Right cardiac atrium (tissue), 5 donors: ENCODE measurements at places on chromosomes 7 and 10. TPM values are rescaled to one million over a fixed set of nuclear protein-coding genes. Genes with fewer than 3 reads are reported as not detected.

SPDYE16 gene
- total RNA-seq, result not detected

LRRC18 gene
- not detected for total RNA-seq

NUTM2A gene
- 2.1 TPM for total RNA-seq

ANK3 gene
- 162 TPM for total RNA-seq

C10orf120 gene
- not detected for total RNA-seq

BEND7 gene
- 15.3 TPM for total RNA-seq

ACBD7 gene
- not detected for total RNA-seq

BICC1 gene
- total RNA-seq, result 15.9 TPM

RET gene
- 0.47 TPM for total RNA-seq

PNLIPRP2 gene
- total RNA-seq, result not detected

NODAL gene
- not detected for total RNA-seq

PDLIM1 gene
- 227 TPM for total RNA-seq

CALHM1 gene
- not detected for total RNA-seq

ASAH2 gene
- 1.9 TPM for total RNA-seq

DNA sequence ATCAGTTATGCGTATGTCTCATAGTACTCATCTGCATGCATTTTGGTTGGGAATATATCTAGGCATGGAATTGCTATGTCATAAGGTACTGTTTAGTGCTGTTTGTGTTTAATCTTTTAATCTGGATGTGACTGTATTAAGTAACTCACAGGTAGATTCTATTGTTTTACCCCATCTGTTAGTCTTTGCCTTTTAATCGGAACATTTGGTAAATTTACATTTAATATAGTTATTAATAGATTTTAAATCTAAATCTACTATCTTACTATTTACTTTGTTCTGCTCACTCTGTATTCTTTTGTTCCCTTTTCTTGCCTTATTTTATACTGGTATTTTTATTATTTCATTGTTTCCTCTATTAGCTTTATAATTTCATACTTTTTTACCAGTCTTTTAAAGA is 10.6 kb upstream of the ITGA8 start:
- DNase-seq, result no peak

- DNase-seq, result no peak
These were observed 125.1 kb downstream of the PLXNA4 start for GRCh38 chr7:132451161-132451560.

DNA sequence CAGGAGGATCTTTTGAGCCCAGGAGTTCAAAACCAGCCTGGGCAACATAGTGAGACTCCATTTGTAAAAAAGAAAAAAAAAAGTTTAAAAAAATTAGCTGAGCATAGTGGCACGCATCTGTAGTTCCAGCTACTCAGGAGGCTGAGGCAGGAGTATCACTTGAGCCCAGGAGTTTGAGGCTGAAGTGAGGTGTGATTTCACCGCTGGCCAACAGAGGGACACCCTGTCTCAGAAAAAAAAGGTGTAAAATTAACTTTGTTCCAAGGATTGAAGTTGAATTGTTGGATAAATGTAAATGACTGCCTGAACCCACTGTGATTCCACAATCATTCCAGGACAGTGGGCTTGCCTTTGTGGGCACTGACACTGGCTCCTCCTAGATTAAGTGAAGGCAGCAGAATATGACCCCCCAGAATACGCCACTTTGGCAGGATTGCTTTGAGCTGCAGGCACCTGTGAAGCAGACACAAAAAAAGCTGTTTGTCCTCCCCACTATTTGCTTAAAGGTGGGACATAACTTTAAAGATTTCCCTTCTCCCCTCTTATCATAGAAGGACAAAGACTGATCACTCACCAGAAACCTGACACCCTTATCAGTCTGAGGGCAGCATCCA is 57.2 kb upstream of the FOXI2 start:
- DNase-seq, result no peak

GRCh38 chr10:131477457-131478121 is 166.1 kb upstream of the TCERG1L start:
- no peak for DNase-seq

DNA sequence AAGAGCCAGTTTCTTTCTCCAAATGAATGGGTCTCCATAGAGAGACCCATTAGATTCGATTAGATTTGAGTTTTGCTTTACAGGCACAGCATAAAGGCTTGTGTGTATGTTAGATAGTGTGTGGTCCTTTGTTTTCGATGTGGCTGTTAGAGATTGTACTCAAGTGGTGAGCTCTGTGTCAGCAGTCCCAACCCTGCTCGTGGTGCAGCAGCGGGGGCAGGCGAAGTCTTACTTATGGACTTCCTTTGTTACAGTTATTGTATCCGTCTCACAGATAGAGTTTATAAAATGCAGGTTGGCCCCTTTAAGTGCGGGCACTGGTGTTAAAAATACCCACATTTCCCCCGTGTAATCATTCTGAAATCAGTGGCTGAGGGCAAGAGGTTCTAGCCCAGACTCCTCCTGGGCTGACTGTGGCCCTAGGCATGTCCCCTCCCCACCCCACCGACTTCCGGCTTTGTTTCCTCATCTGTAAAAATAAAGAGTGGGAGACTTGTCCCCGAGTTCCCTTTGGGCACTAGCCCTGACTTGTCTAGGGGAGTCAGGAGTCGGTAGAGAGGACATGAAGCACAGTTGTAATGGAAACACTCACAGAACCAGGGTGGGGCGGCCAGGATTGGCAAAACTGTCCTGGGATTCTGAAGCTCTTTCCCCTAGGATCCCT is 28.6 kb downstream of the MTURN start:
- DNase-seq, result peak; percentile 75

- no peak for DNase-seq
These were observed 101.1 kb downstream of the PKD1L1 start for GRCh38 chr7:47847207-47847606.

DNA sequence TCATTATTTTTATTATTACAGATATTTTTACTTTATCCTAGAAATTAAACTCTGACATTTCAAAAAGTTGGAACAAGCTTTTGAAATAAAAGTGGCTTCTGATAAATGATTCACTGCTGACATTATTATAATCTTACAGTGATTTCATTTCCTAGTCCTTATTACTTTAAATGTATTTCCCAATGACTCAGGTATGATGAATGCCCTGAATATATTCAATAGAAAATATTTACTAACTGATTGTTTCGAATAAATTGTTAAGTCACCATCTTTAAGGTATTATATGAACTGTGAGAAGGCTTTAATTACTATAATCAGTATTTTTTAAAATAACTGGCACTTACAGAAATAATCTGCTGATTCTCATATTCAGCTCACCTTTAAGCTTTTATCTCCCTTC is 21.6 kb downstream of the DKK1 start:
- no peak for DNase-seq

DNA sequence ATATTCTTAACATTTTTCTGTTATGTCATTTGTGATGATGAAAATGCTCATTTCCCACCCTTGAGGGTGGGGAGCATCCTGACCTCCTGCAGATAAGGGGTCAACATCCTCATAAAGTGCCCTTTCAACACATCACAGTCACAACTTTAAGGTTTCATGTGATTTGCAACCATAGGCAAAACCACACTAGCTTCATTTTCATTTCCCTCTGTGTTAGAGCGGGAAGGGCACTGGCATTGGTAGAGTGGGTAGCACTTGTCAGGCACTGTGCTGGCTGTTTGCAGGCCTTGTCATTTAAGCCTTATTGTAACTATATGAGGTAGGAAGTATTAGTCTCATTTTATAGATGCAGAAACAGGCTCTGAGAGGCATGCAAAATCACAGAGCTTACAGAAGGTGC is 39.8 kb downstream of the PSMC2 start:
- no peak for DNase-seq

- no peak for DNase-seq
These were observed 216.7 kb upstream of the NPVF start for GRCh38 chr7:25444991-25445390.

- DNase-seq, result peak; percentile 68
These were observed 154.8 kb downstream of the GRK5 start for GRCh38 chr10:119362122-119362521.

- peak; percentile 65 for DNase-seq
These were observed 58.4 kb downstream of the JCAD start for GRCh38 chr10:30000802-30001571.

DNA sequence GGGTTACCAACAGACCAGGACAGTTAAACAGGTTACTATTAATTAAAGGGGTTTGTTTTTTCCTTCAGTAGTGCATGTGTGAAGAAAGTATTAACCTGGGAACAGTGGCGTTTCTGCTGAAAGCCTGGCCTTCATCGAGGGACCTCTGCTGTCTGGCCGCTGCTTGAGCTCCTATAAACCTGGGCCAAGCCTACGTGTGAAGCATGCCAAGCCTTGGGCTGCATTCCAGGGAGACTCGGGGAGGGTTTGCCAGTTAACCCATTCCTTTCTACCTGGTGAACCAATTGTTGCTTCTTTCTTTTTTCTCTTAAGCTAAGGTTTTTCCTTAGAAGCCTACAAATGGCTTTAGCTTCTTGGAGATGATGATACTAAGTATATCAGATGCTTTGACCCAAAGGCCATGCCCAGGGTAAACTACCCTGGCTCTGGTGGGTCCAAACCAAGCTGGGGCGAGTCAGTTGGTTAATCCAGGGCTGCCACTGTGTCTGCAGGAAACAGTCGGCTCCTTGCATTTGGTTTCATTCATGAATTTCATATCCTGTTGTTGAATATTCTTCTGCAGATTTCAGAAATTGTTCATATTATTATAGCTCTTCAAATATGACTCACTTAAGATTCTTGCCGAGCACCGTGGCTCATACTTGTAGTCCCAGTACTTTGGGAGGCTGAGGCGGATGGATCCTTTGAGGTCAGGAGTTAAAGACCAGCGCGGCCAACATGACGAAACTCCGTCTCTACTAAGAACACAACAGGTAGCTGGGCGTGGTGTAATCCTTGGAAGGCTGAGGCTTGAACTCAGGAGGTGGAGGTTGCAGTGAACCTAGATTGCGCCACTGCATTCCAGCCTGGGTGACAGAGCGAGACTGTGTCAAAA is 23.8 kb downstream of the PFKP start:
- DNase-seq, result peak; percentile 75

DNA sequence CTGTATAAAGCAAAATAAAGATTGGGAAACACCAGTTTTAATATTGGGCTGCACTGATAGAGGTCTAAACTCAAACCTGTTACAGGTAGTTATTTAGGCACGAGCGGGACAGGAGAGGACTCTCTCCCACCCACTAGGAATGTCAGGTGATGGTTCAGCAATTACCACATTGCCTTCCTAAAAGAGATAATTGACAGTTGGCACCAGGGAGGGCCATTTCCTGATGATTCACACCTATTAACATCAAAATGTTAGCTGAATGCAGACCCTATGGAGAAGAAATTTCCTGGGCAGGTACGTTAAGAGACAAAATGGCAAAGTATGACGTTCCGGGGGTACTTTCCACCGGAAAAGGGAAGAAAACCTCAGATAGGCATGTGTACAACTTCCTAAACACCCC is 272.6 kb downstream of the SDHAF3 start:
- no peak for DNase-seq

- DNase-seq, result peak; percentile 77
These were observed 33.1 kb downstream of the LAMB1 start for GRCh38 chr7:107969856-107970255.

- no peak for DNase-seq
These were observed 120.0 kb downstream of the PDE1C start for GRCh38 chr7:31950091-31950755.

DNA sequence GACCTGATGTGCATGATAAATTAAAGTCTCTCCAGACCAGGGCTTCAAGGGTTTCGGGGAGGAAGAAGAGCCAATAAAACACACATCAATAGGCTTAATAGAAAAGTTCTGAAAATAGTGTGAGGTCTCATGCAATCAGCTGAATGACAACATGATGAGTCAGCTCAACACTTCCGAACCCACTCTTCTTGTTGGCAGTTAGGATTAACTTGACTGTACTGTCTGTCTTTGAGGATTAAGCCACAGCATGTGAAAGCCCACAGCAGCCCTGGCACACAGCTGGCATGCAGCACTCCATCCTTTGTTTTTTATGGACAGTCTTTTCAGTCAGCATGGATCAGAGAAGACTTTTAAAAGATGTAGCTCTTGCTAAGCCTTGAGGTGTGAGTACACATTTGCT is 526.9 kb upstream of the VSTM2A start:
- no peak for DNase-seq

GRCh38 chr10:123549761-123550454 is 116.2 kb upstream of the GPR26 start:
- no peak for DNase-seq

DNA sequence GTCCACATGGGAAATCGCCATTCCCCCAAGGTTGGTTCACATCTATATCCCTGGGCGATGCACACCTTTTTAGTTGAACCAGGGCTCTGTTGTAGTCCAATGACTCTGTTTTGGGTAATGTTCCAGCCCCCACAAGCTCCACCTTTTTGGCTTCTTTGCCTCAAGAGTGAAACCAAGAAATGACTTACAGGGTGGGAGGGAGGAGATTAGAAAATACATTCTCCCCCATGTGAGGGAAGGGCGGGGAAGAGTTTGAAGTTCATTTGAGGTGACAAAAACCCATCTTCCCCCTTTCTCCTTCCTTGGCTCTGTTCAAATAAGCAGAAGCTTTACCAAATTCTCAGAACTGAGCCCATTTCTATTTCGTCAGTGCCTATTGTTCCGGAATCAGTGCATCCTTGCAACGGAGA is 82.8 kb downstream of the GATA3 start:
- DNase-seq, result no peak

- DNase-seq, result no peak
These were observed 53.0 kb upstream of the TNKS2 start for GRCh38 chr10:91745090-91745831.

- DNase-seq, result no peak
These were observed 363.1 kb downstream of the POM121L12 start for GRCh38 chr7:53398566-53398965.

GRCh38 chr7:130595986-130596385 is 72.6 kb downstream of the COPG2 start:
- no peak for DNase-seq

- DNase-seq, result no peak
These were observed 53.0 kb upstream of the DRGX start for GRCh38 chr10:49448924-49449323.

- no peak for DNase-seq
These were observed 106.4 kb upstream of the CARD11 start for GRCh38 chr7:3150027-3150426.

DNA sequence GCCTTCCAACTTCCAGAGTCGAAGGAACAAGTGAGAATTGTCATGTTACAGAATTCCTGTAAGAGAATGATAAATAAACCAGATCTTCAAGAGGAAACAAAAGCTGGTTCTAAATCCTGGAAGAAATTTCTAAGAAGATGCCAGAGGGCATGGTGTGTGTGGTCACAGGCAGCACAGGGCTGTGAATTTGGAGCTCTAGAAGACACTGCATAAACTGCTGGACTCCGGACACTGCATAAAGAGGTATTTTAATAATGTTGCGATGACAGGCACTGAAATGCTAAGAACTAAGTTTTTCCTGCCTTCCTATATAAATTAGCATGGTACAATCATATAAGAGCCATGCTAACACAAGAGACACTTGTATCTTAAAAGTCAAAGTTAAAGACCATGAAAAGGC is 86.0 kb downstream of the LARP4B start:
- no peak for DNase-seq

GRCh38 chr7:92992483-92992882 is 125.3 kb downstream of the SAMD9 start:
- no peak for DNase-seq

DNA sequence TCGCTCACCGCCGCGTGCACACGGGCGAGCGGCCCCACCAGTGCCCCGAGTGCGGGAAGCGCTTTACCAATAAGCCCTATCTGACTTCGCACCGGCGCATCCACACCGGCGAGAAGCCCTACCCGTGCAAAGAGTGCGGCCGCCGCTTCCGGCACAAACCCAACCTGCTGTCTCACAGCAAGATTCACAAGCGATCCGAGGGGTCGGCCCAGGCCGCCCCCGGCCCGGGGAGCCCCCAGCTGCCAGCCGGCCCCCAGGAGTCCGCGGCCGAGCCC is 3.3 kb downstream of the REPIN1 start:
- DNase-seq, result no peak
